ENCODE measurements at places on chromosomes 11 and 22.

- DNase-seq = no peak
Observed at GRCh38 chr11:75063741-75064314, 32.8 kb downstream of the OR2AT4 start.

DNA sequence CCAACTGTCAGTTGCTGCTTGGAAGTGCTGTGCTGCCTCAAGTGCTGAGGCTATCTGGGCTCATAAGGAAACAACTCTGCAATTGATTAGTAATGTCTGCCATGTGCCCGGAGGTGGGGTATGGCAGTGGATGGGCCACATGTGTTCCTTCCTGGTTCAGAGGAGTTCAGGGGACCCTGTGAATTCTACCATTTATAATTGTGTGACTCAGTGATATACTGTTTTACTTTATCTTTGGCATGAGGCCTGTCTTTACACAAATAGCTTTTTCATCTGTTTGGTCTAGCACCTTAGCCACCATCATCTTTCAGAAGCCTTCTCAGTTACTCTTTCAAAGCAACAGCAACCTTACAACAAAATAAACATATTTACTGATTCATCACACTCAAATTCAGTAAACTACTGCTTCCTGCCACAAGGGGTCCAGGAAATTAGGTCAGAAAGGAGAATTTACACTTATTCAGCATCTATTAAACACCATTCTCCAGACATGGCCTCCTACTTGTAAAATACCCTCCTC lies 20.9 kb downstream of the DKK3 start:
- no peak for DNase-seq

DNA sequence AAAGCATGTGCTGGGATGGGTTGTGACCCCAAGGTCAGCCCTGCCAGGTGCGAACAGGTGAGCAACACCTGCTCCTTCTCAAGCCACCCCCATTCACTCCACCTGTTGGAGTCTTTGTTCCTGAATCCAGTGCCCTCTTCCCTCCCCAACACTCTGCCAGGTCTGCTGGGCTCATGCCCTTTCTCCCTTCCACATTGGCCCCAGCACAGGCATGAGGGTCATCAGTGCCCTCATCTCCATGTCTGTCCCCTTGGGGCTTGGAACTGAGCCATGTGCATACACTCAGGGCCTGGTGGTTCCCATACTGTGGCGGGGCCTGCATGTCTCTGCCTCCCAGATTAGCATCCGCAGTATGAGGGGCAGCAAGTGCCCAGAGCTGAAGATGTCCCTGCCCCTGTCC lies 19.1 kb downstream of the RFPL2 start:
- DNase-seq = no peak

- no peak for DNase-seq
Observed at GRCh38 chr11:134957540-134958335, 545.7 kb upstream of the B3GAT1 start.

- DNase-seq = no peak
Observed at GRCh38 chr11:121337078-121337477, 44.5 kb downstream of the SC5D start.

- peak; percentile 25 for DNase-seq
Observed at GRCh38 chr22:35582861-35583670, 34.1 kb downstream of the MB start.

DNA sequence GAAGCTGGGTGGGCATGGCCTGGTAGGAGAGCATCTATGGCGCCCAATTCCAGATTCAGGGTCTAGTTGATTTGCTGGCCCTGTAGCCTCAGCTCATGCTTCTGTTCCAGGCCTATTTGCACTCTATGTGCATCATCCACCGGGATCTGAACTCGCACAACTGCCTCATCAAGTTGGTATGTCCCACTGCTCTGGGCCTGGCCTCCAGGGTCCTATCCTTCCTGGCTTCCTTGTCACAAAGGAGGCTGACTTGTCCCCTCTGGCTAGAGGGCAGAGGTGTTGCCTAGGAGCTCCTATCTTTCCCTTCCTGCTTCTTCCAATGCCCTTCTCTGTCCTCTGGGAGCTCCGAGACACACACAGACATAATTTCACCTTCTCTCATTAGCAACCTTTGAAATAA lies 21.3 kb downstream of the PIK3IP1 start:
- no peak for DNase-seq

DNA sequence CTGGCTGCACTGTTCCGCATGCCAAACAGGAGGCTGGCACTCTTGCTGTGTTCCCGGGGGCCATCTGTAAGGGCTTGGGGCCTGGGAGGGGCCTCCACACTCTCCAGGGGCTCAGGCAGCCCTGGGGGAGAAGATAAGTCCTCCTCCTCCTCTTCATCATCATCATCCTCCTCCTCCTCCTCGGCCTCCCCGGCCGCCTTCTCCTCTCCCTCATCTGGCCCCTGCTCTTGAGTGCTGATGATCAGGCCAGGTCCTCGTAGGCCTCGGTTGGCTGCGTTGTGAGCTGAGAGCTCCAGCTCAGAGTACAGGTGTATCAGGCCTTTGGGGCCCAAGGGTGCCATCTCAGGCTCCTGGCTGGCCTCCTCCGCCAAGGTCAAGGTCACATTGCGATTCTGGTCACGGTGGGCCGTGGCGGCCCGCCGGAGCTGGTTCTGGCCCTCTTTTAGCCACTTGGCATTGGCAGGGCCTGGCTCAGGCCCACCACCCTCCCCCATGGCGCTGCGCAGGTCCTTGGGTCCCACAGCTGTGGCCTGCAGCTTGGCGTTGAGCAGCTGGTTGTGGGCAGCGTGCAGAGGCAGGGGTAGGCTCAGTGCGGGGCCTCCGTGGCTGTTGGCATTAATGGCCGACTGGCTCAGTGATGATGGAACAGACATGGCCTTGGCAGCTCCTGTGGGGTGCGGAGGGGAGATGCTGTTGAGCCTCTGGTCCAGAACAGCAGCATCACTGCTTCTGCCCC lies 8.0 kb downstream of the APBB1 start:
- no peak for DNase-seq

DNA sequence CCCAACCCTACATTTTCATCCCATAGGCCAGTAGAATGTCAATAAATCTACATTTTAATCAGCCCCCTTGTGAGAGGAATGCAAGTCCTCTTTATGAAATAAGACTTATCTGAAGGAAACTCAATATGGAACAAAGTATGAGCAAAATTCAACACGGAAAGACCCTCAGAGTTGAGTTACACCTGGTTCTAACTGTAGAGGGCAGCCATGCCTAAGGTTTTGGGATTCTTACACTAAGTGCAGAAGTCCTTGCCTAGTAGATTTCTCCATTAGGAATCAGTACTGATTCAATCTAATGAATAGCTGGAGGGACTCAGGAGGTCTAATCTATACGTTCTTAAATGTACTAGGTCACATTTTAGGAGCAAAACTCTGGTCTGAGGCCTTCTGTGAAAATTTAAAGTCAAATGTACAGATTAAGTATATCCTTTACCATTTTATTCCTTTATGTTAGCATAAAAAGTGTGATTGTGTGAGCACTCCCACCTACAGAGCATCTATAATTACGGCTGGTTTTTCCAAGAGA lies 904.5 kb downstream of the DLG2 start:
- DNase-seq = no peak

DNA sequence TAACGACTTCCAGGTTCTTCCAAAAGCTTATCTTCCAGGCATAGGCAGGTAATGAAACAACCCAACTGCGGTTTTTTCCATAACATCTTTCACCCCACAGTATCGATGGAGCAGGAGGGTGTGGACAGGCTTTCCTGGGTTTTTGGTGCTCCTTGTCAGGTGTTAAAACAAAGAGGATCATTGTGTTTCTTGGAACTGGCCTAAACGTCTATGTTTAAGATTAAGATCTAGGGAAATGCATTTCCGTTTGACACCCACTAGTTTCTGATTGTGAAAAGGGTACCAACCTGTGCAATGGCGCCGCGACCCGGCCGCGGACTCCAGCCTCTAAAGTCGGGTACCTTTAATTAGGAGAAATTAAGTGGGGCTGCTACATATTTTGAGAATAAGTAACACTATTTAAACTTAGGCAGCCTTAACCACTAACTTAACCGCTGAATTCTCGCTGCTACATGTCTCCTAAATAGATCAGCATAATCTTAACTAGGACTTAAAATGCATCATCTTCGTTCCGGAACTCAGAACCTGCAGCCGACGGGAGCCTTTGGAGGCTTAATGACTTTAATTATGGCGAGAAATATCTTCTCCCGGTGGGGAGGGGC lies 31.5 kb downstream of the C22orf31 start:
- DNase-seq = no peak

DNA sequence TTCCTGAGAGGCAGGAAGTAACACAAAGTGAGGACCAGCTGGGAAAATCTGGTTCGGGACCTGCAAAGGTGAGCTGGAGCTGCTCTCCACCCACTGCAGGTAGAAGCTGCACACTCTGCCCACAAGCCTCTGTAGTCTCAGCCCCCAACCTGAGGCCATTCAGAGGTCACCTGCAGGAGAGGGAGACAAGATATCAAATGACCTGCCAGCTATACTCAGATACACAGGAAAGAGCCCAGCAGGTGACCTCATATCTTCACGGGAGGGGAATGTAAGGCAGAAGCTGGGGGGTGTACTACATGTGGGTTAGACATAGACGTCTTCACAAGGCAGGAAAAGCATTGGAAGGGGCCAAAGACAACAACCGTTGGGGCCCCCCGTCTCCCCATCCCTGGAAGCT lies 86.1 kb downstream of the APIP start:
- no peak for DNase-seq

DNA sequence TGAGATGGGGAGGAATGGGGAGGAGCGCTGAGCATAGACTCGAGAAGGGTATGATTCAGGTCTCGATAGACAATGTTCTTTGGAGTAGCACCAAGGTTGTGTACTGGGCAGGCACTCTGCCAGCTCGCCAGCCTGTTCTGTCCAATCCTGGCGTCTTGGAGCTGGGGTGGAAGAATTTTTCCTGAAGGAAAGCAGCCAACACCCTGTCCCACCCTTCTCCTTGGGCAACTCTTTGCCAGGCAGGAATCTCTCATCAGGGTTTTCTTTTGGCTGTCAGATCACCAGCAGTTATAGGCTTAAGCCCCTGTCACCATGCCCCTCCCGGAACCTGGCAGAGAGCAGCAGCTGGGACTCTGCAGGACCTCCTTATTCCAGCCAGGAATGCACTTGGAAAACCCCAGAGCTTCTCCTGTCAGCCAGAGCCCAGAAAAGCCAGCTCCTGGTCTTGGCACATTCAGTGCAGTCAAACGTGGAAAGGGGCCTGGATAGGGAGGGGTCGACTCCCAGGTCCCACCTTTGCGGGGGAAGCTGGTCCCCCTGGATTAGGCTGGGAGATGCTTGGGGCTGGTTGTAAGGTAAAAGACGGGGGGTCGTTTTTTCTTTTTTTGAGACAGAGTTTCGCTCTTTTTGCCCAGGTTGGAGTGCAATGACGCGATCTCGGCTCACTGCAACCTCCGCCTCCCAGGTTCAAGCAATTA lies 14.4 kb upstream of the SPTBN2 start:
- no peak for DNase-seq

DNA sequence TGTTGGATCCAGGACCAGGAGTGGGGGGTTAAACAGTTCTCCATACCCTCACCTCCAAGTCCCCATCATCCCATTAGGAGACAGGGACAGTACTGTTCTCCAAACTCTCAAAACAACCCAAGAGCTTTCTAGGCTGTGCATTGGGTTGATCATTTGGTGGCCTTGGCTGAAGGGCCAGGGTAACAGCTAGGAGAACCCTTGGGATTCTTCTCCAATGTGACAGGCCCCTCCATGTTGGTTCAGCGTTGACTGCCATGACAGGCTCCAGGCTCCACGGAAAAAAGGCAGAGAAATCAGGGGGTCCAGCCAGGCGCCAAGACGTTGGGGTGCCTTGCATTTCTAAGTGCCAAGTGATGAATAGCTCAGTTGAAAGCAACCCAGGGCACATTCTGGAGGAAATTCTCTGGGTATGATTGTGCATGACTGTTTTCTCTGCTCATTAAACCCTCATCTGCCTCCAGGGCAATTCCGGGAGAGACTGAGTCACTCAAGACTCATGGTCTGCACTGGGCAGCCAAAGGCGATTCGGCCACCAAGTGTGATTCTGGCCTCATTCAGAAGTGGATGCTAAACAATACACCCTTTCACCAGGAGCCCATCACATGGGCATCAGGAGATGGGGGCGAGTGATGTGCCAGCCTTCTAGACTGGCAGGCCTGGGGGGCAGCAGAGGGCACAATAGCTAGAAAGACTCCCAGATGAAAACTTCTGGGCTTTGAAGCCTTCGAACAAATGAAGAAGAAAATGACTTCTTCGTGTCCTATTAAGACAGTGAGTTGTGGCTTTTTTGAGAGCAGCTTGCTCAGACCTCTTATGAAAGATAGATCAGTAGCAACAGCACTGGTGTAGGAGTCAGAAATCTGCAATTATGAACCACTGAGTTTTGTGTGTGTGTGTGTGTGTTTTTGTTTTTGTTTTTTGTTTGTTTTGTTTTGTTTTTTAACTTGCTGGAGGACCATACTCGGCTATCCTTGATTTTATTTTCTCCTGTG lies 27.7 kb downstream of the CD44 start:
- DNase-seq = no peak

- no peak for DNase-seq
Observed at GRCh38 chr11:94961255-94961654, 12.1 kb downstream of the CWC15 start.

GRCh38 chr11:9090488-9091043 lies 833 bp downstream of the SCUBE2 start:
- no peak for DNase-seq

- no peak for DNase-seq
Observed at GRCh38 chr11:28858076-28858475, 749.9 kb downstream of the METTL15 start.

- DNase-seq = no peak
Observed at GRCh38 chr22:35039625-35040024, 26.3 kb upstream of the ISX start.

DNA sequence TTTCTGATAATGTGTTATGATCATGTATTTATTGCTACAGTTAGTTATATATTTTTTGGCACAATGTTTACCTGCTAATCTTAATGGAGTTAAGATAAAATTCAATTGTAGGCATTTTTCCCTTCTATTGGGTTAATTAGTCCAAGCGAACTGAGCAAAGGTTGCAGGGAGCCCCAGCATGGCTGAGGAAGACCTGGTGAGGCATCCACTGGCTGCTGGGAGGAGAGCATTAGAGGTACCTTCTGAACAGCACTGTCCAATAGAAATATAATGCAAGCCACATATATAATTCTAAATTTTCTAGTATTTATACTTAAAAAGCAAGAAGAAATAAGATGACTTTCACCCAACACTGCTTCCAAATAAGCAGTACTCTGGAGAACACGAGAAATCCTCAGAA lies 689 bp upstream of the TMEM126A start:
- DNase-seq = no peak

GRCh38 chr11:3896644-3897043 lies 41.2 kb downstream of the STIM1 start:
- DNase-seq = no peak

GRCh38 chr11:118263112-118263511 lies 985 bp downstream of the MPZL2 start:
- DNase-seq = no peak

DNA sequence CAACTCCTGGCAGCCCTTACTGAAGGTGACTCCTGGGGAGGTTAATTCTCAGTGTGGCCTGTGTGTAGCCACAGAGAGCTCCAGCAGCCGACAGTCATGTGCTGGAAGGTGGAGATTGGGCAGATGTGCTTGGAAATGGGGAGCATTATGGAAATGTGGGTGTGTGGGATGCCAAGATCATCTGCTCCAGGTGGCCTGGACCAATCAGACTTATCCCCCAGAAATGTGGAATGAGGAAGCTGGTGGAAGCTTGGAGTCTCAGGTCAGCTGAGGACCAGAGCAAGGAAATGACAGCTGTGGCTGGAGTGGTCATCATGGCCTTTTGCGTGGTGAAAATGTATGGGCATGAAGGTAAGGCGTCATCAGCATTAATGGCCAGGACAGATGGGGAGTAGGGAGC lies 234.0 kb downstream of the MIAT start:
- DNase-seq = no peak
